ENCODE measurements at places on chromosomes 13 and 19. TPM values are rescaled to one million over a fixed set of nuclear protein-coding genes. Genes with fewer than 3 reads are reported as not detected.
A peak's percentile ranks its signal among the peaks of the same experiment; 100 is the strongest.

CKM gene
- total RNA-seq: 3.0 TPM

GFY gene
- total RNA-seq: not detected

TICAM1 gene
- 14.0 TPM for total RNA-seq

SHKBP1 gene
- total RNA-seq: 78.4 TPM

SERP2 gene
- 3.8 TPM for total RNA-seq

TUBA3C gene
- not detected for total RNA-seq

SLC10A2 gene
- not detected for total RNA-seq

OR10H1 gene
- total RNA-seq: not detected

ZNF568 gene
- total RNA-seq: 19.7 TPM

OR4F17 gene
- total RNA-seq: not detected

ZNF844 gene
- 9.0 TPM for total RNA-seq

DNA sequence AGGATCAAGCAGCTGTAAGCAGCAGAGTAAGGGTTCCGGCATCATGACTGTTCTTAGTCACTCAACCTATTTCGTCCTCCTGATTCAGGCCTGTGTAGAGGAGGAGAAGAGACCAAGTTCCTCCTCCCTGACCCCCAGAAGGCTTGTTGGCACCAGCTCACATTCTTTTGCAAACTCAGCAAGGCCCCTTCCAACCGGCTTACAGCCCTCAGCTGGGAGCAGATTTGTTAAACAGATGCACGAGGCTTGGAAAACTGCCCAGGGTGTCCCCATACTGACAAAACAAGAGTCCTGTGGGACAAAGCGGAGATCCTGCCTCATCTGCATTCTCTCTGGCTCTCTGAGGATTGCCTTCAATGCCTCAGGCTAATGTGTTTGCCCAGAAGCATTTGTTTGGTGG is 113.2 kb upstream of the SOX21 start:
- no peak for DNase-seq

DNA sequence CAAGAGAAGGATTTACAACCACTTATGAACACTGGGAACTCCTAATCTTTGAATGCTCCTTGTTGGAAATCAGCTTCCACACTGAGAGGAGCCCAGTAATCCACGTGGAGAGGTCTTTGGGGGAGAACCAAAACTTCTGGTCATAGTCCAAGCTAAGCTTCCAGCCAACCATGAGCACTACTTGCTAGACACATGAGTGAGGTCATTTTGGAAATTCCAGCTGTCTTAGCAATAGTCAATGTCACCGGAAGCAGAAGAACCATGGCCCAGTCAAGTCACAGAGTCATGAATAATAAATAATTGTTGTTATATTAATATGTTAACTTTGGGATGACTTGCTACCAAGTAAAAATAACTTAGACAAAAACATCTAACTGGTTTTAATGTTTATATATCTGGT is 324.9 kb upstream of the SGCG start:
- DNase-seq: no peak

GRCh38 chr19:2426611-2427428 is 566 bp downstream of the TIMM13 start:
- no peak for DNase-seq

- no peak for DNase-seq
Measured at GRCh38 chr19:7373862-7374261, 25.1 kb downstream of the ARHGEF18 start.

- no peak for DNase-seq
Measured at GRCh38 chr19:41745756-41746155, 9.6 kb upstream of the CEACAM6 start.

- no peak for DNase-seq
Measured at GRCh38 chr13:33547035-33547434, 261.5 kb upstream of the STARD13 start.

DNA sequence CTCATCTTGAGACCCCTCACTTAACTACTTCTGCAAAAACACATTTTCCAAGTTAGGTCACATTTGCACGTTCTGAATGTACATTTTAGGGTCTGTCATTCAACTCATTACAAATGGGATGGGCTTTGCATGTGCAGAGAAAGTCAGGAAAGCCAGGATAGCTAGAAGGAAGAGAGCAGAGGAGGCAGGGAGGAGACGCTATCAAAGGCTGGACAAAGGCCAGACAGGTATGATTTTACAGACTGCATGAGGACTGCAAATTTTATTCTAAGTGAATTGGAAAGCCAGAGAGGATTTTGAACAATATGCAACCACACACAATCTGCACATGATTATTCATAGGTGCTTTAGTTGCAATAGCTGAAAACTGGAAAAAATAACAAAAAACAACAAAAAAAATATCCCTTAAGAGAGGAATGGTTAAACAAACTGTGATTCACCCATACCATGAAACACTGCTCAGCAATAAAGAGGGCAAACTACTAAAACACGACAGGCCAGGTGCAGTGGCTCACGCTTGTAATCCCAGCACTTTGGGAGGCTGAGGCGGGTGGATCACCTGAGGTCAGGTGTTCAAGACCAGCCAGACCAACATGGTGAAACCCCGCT is 21.1 kb downstream of the SYDE1 start:
- no peak for DNase-seq

DNA sequence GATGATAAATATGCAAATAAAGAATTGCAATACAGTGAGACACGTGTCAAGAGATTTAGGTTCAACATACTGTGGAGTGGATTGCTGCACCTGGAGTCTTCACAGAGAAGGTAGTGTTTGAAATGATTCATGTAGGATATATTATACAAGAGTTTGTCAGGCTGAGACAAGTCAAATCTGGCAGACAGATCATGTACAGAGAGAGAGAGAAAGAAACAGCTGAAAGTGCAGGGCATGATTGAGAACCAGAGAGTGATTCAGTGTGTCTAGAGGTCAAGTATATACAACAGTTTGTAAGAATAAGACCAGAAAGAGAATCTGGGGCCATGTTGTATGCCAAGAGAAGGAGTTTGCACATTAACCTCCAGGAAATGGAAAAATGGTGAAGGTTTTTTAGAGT is 2.1 kb upstream of the VWA8 start:
- no peak for DNase-seq

DNA sequence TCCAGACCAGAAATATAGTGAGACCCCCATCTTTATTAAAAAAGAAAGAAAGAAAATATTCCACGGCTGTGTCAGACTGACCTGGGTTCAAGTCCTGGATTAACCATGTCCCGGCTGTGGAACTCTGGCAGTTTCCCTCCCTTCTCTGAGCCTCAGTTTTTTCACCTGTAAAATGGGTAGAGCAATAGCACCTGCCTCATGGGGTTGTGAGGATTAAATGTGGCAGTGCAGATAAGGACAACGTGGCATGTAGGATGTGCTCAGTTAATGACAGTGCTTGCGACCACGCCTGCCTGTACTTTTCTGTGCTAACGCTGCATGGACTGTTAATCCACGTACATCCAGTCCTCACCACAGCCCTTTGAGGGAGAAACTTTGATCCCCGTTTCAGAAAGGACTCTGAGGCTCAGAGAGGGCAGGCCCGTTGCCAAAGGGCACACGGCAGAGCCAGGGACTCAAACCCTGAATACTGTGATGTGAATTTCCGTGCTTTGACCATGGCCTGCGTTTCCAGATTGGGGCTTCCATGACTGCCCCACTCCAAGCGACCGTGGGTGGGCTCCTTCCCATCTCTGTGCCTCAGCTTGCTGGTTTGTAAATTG is 16.1 kb downstream of the SBK2 start:
- DNase-seq: no peak

DNA sequence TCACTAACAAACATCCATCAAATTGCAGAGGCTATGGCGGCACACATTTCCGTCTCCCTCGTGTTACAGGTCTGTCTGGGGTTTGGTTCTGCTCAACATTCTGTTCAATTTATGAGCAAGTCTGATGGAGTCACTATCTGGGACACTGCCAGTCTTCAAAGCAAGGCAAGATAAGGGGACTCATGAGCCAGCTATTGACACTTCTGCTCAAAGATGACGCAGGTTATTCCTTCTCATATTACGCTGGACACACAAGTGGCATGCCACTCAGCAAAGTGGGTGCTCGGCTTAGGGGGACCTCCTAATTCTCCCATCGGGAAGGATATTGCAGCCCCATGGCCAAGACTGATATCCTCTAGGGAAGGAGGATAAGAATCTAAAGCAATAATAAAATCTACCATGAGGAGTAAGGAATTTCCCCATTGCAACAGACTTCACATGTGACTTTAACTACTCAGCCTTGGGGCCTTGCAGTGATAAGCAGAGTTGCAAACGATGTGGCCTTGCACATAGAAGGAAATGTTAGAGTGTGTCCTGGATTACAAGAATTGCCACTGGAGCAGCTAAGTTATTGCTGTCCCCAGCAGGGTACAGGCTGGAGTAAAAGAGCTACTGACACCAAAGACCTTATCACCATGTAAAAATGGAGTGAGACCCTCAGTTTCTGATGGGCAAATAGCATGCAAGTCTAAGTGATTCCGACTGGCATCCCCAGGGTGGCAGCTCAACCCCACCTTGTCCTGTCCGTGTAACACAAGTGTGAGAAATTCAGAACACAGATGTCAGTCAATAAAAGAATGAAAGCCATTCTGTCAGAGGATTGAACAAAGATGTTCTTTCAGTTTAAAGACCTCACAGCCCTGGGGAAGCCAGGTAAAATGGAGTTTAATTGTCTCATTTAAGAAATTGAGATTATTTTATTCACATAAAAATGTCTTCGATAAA is 306.1 kb downstream of the IRS2 start:
- DNase-seq: peak; percentile 17

GRCh38 chr19:39825093-39825463 is 8.9 kb downstream of the DYRK1B start:
- no peak for DNase-seq

DNA sequence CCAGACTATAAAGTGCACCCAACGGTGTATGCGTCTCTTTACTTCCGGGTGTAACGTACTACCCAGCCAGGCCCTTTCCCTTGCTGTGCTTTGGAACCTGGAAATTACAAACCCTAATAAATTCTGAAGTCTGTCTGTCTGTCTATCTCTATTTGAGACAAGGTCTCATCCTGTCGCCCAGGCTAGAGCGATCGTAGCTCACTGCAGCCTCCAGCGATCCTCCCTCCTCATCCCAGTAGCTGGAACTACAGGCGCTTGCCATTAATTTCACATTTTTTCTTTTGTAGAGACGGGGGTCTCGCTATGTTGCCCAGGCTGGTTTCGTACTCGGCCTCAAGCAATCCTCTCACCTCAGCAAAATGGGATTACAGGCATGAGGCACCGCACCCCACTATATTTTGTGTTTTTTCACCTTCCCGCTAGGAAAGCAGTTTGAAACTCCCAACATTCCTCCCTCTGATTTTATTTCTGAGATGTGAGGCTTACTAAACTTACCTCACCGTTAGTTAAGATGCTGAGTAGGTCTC is 469 bp upstream of the RNF6 start:
- no peak for DNase-seq

- no peak for DNase-seq
Measured at GRCh38 chr13:40874138-40874779, 84.8 kb downstream of the SLC25A15 start.

- DNase-seq: no peak
Measured at GRCh38 chr13:66210677-66211076, 1019.5 kb downstream of the PCDH9 start.

GRCh38 chr13:89520468-89520867 is 1827.0 kb upstream of the MIR17HG start:
- DNase-seq: no peak

GRCh38 chr19:7652061-7652641 is 15.2 kb downstream of the STXBP2 start:
- no peak for DNase-seq

DNA sequence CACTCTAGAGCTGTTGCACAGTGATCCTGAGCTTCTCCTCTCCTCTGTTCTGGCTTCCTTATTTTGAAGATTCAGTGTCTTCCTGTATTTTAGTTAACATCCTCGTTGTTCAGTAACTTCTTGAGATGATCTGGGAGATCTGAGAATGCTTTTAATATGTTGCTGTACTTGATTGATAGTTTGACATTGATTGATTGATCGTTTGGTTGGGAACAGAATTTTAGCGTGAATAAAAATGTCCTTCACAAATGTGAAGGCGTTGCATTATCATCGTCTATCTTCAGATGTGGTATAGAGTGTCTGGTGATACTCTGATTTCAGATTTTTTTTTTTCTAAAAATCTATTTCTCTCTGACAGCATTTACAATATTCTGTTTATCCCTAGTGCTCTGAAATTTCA is 80.1 kb upstream of the KLF12 start:
- DNase-seq: no peak

- no peak for DNase-seq
Measured at GRCh38 chr13:80399340-80400163, 58.6 kb upstream of the SPRY2 start.

GRCh38 chr19:35756377-35757230 is at the start of gene HSPB6:
Gene HSPB6, minus strand, starts transcription at chr19:35757029. Its CDS starts 21 bp downstream, at chr19:35757008.
- DNase-seq: no peak

DNA sequence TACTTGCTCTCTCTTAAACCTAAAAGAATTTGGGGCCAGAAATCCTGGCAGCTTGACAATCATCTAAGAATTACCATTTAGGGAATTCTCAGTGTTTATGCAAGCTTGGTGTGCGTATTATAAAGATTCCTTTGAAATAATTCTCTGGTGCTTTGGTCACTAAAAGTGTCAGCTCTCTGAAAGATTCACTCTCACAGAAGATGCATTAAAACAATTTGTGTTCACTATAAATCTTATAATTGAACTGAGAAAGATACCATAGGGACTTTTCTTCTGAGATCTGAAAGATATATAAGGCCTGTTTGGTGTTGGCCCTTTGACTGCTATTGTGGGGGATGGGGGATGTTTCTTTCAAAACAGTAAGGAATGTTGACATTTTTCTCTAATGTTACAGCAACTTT is 27.3 kb downstream of the EPSTI1 start:
- DNase-seq: no peak

DNA sequence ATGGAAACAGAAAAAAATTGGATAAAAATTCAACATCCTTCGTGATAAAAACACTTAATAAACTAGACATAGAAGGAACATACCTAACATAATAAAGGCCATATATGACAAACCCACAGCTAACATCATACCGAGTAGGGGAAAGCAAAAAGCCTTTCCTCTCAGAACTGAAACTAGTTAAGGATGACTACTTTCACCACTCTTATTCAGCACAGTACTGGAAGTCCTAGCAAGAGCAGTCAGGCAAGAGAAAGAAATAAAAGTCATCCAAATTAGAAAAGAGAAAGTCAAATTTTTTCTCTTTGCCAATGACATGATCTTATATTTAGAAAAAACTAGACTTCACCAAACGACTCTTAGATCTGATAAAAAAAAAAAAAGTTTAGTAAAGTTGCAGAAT is 25.8 kb upstream of the SLC7A9 start:
- no peak for DNase-seq

DNA sequence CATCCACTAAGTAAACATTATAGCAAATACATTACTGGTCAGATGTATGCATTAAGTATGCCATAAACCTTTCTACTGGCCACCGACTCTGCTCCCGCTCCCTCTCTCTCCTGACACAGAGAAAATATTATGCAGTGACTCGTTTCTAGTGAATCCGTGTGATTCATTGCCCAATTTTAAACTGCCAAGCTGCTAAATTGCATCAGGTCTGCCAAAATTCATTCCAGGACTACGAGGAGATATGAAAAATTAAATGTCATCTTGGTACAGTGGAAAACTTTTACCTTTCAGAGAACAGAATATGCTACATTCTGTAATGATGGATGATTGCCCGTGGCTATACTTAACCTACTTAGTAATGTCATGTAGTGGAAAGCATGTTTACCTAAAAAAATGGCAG is 368.8 kb upstream of the TSHZ3 start:
- DNase-seq: no peak
